ENCODE measurements at places on chromosomes 7 and 10. TPM values are rescaled to one million over a fixed set of nuclear protein-coding genes. Genes with fewer than 3 reads are reported as not detected.

GPR15LG gene
- not detected for total RNA-seq

DNA sequence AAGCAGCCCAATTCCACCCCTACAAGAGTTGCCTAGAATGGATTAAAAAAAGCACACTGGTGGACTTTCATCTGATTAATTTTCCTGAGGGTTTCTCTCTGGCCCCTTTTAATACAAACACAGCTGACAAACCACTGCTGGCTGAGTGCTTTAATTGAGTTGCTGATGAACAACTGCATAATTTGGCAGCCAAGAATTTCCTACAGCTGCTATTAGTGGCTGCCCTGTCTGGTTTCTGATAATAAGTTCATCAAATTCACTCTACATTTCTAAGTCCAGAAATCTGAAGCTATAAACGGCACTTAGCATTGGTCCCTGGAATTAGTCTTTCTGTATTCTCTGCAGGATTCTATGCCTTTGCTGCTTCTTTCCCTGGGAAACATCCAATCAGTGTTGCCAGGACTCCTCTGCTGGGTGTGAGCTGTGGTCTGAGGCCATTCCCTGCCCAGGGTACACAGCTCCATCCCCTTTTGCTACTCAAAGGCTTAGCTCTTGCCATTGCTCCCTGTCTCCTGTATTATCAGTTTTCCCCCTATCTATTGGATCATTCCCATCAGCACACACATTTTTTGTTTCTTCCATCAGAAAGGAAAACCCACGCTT is 110.6 kb downstream of the LSM5 start:
- DNase-seq, result peak; percentile 49

MYL10 gene
- total RNA-seq, result not detected

DNA sequence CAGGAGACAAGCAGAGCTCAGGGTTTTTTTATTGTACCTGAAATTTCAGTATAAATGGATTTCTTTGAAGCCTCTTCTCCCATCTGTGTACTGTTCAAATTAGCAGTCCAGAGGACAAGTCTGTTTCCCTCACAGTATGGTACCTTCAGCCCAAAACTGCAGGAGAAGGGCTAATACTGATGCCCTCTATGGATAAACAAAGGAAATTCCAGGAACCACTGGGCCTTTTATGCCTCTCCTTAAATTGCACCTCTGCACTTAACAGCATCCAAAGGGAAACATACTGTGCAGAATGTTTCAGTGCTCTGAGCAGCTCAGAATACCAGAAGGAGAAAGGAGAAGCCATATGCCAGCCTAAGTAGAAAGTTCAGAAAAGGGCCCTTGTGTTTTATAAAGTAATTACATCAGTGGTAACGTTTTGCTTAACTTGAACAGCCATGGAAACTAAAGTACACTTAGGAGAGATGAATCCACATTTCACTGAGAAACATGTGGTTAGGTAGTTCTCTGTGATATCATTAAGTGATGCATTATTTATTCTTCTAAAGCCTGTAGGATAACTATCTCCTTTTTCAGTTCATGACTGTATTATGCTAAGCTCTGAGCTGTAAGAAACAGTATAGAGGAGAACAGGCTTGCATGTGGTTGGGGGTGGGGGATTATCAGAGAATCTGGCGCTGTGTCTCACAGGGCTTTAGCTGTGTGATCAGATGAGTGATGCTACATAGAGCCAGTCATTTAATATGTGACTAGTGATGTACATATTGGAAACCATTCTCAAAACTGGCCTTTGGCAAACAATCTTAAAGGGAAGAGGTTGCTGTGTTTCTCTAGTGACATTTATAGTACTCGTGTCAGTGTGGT is 111.3 kb downstream of the POU6F2 start:
- no peak for DNase-seq

GRCh38 chr7:108282427-108282996 is 152.4 kb upstream of the LAMB4 start:
- no peak for DNase-seq

RADIL gene
- total RNA-seq, result 4.8 TPM

GRCh38 chr10:64170791-64171190 is 649.6 kb downstream of the REEP3 start:
- DNase-seq, result no peak

PDE6C gene
- total RNA-seq, result not detected

- DNase-seq, result no peak
Measured at GRCh38 chr10:7185367-7185690, 225.5 kb downstream of the SFMBT2 start.

GRCh38 chr10:43355749-43356371 is 15.6 kb upstream of the FXYD4 start:
- DNase-seq, result no peak

TAS2R41 gene
- total RNA-seq, result not detected

GRCh38 chr7:73890555-73891147 is 29.7 kb downstream of the TMEM270 start:
- no peak for DNase-seq

DNA sequence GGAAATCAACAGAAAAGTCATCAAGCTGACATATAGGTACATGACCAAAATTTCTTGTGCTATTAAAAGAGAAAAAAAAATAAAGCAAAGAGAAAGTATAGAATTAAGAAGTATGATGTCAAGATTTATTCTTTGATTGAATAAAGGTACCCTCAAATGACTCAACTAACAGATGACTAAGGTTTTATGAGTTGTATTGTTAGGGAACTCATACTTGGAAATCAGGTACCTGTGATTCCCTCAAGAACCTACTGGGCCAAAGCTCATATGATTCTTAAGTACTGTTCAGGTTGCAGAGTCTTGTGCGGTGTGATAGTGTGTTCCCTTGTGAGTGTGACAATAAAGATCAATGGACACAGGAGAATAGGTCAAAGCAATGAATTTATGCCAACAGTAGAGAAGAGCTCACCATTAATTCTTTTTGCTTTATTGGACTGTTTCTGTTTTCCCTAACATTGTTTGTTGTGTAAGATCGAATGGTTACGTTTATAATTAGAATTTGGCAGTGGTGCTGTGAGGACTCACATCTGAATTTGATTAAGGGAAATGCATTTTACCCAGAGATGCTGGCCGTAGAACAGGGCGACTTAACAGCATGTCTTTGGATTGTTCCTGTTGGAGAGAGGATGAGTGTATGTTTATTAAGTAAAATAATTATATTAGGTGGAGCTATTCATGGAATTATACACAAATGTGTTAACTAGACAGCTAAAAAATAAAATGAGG is 293.2 kb upstream of the SEMA3D start:
- DNase-seq, result no peak

DNA sequence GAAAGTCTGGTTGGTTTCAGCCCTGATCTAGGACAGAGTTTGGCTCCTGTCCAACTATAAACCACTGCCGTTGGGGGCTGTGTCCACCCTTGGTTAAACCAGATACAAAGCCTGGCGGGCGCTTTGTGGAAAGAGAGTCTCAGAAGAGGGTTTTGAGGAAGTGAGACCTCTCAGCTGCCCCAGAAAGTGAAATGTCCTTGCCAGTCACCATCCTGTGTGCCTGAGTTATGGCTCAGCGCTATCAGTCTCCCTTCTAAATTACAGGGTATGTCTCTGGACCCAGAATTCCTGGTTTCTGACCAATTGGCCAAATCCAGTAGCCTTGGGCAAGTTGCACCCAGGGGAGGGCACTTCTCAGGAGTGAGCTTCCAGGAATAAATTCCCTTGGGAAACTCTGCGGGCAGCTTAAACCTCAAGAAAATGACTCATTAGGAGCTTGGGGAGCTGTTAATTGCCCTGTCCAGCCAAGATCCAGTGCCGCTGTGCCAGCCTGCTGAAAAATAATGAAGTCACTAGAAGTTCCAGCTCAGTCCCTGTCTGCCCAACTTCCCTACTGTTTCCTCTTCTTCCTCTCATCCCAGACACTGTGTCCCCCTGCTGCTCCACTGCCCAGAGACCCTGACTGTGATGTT is 66.7 kb upstream of the PDZD8 start:
- DNase-seq, result peak; percentile 47

DNA sequence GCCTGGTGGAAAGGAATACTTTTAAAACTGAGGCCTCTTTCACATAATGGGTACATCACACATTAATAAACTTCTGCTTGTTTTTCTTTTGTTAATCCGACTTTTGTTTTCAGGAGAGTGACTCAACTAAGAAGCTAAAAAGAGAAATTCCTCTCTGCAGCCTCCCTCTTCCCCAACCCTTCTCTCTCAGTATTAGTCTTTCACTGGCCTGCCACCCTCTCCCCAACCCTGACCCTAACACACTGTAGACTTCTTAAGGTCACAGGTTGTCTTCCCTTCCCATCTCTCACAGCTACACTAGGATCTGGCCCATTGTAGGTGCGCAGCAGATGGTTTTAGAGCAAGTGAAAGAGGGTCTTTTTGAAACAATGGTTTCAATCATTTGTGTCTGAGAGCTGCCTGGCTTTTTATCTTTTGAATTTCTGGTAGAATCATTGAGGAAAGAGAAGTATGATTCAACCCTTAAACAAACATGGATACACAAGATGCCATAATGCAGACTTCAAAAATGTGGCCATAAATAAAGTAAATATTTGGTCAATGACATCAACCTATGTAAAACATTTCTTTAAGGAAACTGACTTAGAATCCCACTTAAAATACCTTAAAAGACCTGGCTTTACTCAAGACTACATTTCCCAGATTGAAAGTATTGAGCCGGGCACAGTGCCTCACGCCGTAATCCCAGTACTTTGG is 17.9 kb upstream of the FFAR4 start:
- DNase-seq, result no peak

Measured in spinal cord (tissue), 10 donors.